ENCODE measurements at places on chromosomes 12 and 14. TPM values are rescaled to one million over a fixed set of nuclear protein-coding genes. Genes with fewer than 3 reads are reported as not detected.

Gene CLEC6A
- polyA plus RNA-seq: not detected

Gene CCDC177
- not detected for polyA plus RNA-seq

Gene RBMS2
- 0.78 TPM for polyA plus RNA-seq

Gene BAZ2A
- 52.4 TPM for polyA plus RNA-seq

Gene FBRSL1
- 32.3 TPM for polyA plus RNA-seq

Gene SOCS4
- 8.1 TPM for polyA plus RNA-seq

Gene POTEG
- not detected for polyA plus RNA-seq

Gene AVPR1A
- polyA plus RNA-seq: 0.01 TPM

Gene PRMT5
- polyA plus RNA-seq: 216 TPM

Gene UNG
- 38.6 TPM for polyA plus RNA-seq

Gene AKAP6
- polyA plus RNA-seq: 0.48 TPM

Gene IL23A
- 29.3 TPM for polyA plus RNA-seq

Gene KRT71
- polyA plus RNA-seq: not detected

Measured in K562 (cell line).